ENCODE measurements at places on chromosomes 11 and 22.

- no peak for ATAC-seq
Observed at GRCh38 chr22:49535527-49536125, 292.0 kb downstream of the BRD1 start.

DNA sequence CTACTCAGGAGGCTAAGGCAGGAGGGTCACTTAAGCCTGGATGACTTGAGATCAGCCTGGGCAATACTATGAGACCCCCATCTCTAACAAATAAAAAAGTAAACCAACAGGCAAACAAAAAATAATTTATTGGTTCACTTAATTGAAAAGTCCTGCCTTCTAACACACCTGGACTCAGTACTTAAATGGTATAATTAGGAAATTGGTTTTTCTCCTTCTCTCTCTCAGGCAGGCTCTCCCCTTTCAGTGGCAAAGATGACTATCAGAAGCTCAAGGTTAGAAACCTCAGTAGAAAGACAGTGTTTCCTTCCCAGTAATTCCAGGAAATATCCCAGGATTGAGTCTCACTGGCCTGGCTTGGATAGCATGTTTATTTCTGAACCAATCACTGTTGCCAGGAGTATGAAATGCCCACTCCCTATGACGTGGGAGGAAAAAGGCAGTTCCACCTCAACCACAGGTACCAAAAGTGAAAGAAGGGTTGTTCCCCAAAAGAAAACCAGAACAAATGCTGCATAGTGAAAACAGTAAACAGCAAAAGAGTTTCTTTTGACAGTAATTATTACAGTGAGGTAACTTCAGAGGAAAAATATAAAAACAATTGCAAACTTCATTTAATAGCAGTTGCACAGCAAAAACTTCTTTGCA is 56.3 kb upstream of the SOX6 start:
- ATAC-seq: no peak

DNA sequence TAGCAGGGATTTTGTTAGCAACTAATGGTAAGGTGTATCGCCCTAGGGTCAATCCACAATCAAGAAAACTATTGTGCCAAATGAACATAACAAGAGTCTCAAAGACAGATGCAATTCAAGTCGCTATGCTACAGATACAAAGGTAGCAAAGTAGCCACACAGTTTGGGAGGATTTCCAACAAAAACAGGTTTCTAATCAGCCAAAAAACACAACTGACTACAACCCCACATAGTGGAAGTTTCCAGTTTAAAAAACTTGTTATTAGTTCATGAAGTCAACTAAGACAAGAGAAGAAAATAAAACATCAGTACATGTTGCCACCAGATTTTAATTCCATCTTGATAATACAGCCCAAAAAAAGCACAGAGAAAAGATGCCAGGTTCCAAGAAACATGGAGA is 38.0 kb downstream of the MYH9 start:
- ATAC-seq: no peak

GRCh38 chr11:6523253-6523652 is 26.2 kb downstream of the DNHD1 start:
- ATAC-seq: peak; percentile 58

GRCh38 chr11:116510886-116511650 is 261.7 kb downstream of the BUD13 start:
- ATAC-seq: no peak

DNA sequence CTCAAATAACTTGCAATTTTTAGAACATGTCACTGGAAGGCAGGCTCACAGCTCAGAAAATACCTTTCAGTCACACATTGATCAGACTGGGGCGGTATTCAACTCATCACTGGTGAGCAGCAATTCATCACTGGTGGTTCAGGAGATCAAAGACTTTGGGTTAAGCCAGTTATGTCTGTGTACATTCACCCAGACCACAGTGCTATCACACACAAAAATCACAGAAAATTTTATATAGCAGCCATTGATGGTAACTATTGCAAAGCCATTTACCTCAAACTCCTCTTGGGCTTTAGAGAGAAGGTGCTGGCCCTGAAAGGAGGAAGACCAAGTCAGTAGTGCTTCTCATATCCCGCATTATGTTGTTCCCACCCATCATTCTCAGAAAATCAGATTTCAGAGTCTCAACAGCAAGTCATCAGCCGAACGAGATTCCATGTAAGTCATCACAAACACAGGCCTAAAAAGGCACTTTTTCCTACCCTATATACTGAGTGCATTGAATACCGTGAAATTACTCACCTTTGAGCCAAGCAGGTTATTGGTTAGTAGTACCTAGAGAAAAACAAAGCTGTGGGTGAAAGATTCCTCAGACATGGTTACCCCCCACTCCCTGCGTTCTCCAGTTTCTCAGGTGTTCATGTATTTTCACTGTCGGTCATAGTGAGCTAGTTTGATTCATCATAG is 14.0 kb upstream of the WDR74 start:
- ATAC-seq: no peak

- no peak for ATAC-seq
Observed at GRCh38 chr22:32746732-32747131, 54.8 kb upstream of the TIMP3 start.

DNA sequence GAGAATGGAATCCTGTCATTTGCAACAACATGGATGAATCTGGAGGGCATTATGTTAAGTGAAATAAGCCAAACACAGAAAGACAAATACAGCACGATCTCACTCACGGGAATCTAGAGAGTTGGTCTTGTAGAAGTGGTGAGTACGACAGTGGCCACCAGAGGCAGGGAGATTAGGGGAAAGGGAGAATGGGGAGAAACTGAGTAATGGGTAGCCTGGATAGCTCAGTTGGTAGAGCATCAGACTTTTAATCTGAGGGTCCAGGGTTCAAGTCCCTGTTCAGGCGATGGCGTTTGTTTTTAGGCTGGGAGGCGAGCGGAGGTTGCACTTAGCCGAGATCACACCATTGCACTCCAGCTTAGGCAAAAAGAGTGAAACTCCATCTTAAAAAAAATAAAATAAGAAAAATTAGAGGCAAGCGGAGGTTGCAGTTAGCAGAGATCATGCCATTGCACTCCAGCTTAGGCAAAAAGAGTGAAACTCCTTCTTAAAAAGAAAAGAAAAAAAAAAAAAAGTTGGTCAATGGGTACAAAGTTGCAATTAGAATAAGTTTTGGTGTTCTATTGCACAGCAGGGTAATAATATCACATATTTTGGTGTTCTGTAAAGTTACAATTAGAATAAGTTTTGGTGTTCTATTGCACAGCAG is 95.7 kb upstream of the UBASH3B start:
- no peak for ATAC-seq

GRCh38 chr22:36506637-36507517 is at the start of gene FOXRED2:
TSS of gene FOXRED2 (minus strand) at chr22:36507040. CDS start at chr22:36506422, 618 bp downstream.
- peak; percentile 59 for ATAC-seq

- no peak for ATAC-seq
Observed at GRCh38 chr11:15817001-15817400, 539.3 kb downstream of the SOX6 start.

DNA sequence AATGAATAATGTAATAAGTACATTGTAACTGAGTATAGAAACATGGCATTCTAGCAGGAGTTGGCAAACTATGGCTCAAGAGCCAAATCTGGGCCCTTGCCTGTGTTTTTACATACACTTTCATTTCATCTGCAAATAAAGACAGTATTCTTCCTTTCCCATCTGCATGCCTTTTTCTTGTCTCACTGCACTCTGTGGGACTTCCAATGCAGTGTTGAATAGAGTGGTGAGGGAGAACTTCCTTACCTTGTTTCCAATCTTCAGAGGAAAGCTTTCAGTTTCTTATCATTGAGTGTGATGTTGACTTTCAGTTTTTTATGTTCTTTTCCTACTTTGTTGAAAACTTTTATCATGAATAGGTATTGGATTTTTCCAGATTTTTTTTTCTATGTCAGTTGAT is 82.1 kb downstream of the USP47 start:
- no peak for ATAC-seq

DNA sequence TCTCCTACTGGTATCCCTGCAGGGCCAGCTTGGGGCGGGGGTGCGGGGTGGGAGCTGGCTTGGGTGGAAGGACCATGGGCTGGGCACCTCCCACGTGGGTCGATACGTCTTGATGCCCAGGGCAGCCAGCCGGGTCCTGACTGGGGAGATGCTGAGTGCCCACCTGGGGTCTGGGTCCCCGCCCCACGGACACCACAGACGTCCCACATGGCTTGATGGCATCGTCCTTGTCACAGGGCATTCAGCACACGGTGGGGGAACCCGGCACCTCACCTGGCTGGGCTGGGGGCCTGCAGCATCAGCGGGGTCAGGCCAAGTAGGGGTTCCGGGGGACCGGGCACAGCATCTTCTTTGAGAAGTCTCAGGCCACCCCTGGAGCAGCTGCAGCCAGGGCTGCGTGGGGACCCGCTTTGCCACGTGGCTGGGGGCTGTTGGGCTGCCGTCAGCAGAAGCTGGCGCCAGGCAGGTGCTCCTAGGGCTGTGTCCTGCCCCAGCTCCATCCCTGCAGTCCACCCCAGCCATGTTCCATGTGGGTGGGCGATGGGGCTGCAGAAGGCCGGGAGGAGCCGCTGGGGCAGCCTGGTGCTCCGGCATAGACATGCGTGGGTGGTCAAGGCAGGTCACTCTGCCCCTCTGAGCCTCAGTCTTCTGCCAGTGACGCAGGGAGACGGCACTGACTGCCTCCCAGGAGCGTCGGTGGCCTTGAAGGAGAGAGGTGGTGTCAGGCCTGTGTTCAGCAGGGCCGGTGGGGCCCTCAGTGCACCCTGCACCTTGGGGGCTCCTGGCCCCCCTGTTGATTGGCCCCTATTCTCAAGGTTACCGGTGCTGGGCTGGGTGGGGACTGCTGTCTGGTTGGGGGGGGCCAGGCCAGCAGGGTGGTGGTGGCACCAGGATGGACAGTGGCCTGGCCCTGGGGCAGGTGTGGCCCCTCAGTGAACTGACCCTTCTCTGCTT is 8.4 kb downstream of the SELENOO start:
- ATAC-seq: peak; percentile 18

GRCh38 chr11:131094827-131095226 is 178.5 kb upstream of the SNX19 start:
- no peak for ATAC-seq

DNA sequence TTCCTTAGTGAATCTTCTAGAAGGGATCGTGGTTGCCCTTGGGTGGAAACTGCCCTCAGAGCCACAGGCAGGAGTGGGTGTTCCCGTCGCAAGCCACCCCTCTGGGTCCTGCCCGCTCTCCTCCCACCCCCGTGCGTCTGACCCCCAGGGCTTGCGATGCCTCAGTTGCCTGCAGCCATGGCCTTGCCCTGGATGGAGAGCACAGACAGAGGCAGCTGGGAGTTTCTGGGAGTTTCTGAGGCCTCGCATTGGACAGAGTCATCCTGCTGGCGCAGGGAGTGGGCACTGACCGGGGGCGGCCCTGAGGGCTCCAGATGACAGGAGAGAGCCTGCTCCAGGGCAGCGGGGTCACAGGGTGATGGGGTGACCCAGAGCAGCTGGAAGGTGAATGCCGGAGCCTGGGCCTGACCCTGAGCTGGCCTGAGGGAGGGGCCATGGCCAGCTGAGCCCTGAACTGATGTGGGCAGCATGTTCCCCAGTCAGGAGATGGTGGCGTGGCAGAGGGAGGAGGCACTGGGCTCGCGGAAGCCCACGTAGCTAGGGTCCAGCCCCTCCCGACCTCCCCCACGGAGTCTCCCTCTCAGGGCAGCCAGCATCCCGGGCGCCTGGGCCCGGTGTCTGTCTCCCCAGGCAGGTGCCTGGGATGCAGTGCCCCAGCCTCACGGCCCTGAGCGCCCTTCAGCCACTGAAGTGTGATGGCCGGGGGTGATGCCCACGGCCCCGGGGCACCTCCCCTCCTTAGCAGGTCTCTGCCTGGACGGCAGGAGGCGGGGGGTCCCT is 1236.2 kb downstream of the BRD1 start:
- no peak for ATAC-seq

DNA sequence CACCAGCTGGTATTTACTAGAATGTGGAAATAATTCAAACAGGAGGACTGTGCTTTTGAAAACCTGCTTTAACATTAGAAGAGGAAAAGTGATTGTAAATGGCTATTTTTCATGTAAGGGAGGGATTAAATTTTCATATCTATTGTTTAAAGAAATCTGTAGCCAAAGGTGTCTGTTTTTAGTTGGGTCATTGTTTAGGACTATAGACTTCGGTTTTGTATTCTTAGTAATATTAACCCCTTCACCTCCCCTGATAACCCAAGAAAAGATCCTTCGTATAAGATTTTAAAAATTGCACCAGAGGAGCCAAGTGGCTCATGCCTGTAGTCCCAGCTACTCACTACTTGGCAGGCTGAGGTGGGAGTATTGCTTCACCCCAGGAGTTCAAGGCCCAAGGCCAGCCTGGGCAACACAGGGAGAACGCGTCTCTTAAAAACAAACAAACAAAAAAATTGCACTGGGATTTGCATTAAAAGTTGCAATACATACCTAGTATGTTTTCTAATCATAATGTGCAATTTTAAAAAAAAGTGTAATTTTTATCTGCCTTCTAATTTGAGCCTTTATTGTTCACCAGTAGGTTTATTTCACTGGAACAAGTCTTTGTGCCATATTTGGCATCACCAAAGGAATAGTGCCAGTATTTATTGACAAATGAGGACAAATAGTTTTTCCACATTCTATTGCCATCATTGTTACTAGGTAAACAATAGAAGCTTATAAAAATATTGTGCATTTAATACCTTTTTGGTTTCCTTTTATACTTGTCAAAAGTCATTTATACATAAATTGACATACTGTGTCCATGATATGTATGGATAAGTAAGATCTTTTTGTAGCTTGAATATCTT is 34.3 kb downstream of the MTMR3 start:
- ATAC-seq: no peak

DNA sequence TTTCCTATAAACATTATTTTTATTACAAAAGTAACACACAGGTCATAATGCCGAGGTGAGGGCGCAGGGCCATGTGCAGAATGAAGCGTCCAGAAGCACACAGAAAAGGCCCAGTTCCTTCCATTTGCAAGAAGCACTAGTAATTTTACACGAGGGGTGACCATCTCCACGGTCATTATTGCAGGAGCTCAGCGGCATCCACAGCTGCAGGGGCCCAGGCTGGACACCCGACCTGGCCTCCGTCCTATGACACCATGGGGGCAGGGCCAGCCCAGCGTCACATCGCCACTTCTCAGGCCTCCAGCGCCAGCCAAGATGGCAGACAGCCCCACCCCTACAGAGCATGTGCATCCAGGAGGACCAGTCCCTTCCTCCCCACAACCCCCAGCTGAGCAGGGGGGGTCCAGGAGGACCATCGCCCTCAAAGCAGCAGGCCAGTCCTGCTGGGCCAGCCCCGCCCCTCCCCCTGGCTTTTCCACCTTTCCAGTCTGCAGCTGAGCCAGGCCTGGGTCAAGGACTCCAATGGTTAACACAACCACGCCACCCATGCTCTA is 3.5 kb downstream of the IGF2 start:
- ATAC-seq: no peak

DNA sequence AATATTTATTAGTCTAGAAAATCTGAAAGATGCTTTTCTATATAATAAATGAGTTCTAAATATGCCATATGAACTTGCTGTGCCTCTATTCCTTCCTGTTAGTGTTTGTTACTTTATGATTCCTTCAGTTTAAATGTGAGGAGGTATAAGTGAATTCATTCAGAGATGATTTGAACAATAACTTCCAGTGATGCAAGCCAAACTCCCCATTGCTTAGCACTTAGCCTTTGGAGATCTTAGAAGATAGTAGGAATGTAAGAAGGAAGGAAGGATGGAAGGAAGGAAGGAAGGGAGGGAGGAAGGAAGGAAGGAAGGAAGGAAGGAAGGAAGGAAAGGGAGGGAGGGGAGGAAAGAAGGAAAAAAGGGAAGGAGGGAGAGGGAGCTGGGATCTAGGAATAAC is 25.1 kb downstream of the MMP13 start:
- no peak for ATAC-seq
